ENCODE measurements at places on chromosomes 1 and 21. TPM values are rescaled to one million over a fixed set of nuclear protein-coding genes. Genes with fewer than 3 reads are reported as not detected.
A peak's percentile ranks its signal among the peaks of the same experiment; 100 is the strongest.

The LCE2B gene
- not detected for total RNA-seq

DNA sequence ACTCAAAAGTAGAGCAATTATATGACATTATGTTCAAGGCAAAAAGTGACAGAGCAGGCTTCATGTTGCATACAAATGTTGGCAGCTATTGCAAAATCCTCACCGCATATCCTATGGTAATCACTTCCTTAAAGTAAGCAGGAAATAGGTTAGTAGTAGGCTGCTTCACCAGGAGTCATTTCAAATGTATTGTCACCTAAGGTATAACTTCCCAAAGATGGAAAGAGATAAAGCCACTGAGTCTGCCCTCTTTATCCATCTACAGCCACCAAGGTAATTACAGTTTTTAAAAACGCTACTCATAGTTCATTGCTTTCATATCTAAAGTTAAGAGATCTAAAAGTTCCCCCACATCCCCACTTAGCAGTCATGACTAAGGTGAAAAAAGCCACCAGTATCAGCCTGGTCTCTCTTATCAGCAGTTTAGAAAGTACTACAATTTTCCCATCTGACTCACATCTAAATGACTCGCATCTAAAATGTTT is 31.6 kb upstream of the UBE2U start:
- H3K27ac ChIP-seq: no peak overlapping the region
- H3K4me3 ChIP-seq: no peak overlapping the region
- H3K4me1 ChIP-seq: peaks cover 11% of the 10 kb centered on the region
- DNase-seq: no peak
- H3K27me3 ChIP-seq: peaks cover 2% of the 10 kb centered on the region

- peak; percentile 74 for DNase-seq
- peaks cover 8% of the 10 kb centered on the region for H3K4me1 ChIP-seq
- H3K27ac ChIP-seq: peak overlapping the region; percentile 6
- peaks cover 42% of the 10 kb centered on the region for H3K27me3 ChIP-seq
Observed at GRCh38 chr1:204763773-204764427, 78.4 kb upstream of the LRRN2 start.

The UBE4B gene
- total RNA-seq: 30.9 TPM

The TAL1 gene
- not detected for total RNA-seq

The B3GALT6 gene
- 15.8 TPM for total RNA-seq

The LEFTY2 gene
- not detected for total RNA-seq

The LGALS8 gene
- total RNA-seq: 99.5 TPM

Data from activated CD4-positive, alpha-beta T cell treated with anti-CD3 and anti-CD28 coated beads, Interleukin-2, amount 10 ng/mL, durations not matched to agents 7 days and 5 days (primary cell).